NCI-H1105 treated with DMSO at 0.1 percent for 48 hours (cell line): ENCODE measurements at places on chromosomes 16 and 17.

GRCh38 chr17:4560421-4560820 lies at the start of gene GGT6:
GGT6 (minus strand) TSS chr17:4560577; CDS start chr17:4560521, 56 bp downstream.
- DNase-seq, result peak; percentile 87

DNA sequence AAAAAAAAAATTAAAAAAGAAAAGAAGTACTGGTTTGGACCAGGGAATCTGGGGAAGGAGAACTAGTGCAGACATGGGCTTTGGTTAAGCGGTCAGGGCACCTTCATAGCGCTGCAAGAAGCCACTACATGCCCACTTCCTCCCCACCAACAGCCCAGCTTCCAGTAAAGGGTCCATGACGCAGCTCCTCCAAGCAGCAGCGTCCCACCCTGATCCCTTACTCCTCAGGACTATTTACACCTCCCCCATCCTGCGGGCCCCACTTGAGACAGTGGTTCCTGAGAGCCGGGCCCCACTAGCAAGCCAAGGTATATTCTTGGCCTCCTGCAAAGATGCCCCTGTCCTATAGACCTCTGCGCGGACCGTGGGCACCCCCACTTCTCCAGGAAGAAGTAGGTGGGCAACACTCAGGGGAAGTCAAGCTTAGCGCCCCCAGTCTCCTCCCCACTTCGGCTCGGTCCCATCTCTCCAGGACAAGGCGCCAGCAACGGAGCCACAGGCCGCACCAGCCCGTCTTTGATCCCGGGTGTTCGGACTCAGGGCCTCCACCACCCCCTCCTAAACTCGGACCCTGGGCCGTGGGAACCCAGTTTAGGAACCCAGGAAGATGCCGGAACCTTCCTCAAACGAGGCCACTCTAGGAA lies 913 bp upstream of the PRR14 start:
- no peak for DNase-seq

GRCh38 chr17:11404431-11405276 lies 163.6 kb downstream of the SHISA6 start:
- DNase-seq, result peak; percentile 2

GRCh38 chr17:9259419-9259818 lies 238.1 kb downstream of the NTN1 start:
- no peak for DNase-seq

GRCh38 chr17:21253646-21254441 lies 634 bp upstream of the NATD1 start:
- no peak for DNase-seq

GRCh38 chr16:72942021-72942420 lies 105.9 kb downstream of the ZFHX3 start:
- peak; percentile 26 for DNase-seq

GRCh38 chr16:22372882-22373661 lies 1.3 kb downstream of the CDR2 start:
- DNase-seq, result no peak

- DNase-seq, result no peak
Measured at GRCh38 chr17:40555296-40556190, 9.7 kb downstream of the CCR7 start.
